ENCODE measurements at places on chromosomes 5 and 9. TPM values are rescaled to one million over a fixed set of nuclear protein-coding genes. Genes with fewer than 3 reads are reported as not detected.

The EGFLAM gene
- total RNA-seq = 31.4 TPM

The PCDHA4 gene
- total RNA-seq = 0.23 TPM

The OR1N1 gene
- not detected for total RNA-seq

The CPLANE1 gene
- 7.9 TPM for total RNA-seq

The NTNG2 gene
- total RNA-seq = 0.18 TPM

GRCh38 chr9:33437898-33438297, 9.5 kb downstream of the AQP3 start:
- no peak overlapping the region for H3K4me3 ChIP-seq
- H3K27ac ChIP-seq = no peak overlapping the region
- no peaks in the 10 kb centered on the region for H3K36me3 ChIP-seq
- no peak for DNase-seq
- no peaks in the 10 kb centered on the region for H3K27me3 ChIP-seq

DNA sequence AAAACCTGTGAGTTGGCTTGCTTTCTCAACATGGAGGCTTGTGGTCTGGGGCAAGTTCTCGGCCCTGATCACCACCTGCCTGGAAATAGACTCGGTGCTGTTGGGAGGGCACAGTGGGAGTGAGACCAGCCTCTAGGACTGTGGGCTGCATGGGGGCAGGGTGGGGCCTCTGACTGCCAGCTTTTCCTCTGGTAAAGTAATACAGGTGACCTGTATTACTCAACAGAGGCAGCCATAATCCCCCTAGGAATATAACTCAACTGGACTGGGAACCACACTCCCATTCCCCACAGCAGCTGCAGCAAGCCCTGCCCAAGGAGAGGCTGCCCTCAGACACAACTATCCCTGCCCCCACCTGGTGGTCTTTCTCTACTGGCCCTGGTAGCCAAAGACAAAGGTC, 72.8 kb downstream of the C9orf153 start:
- H3K4me1 ChIP-seq = no peaks in the 10 kb centered on the region
- H3K27me3 ChIP-seq = no peaks in the 10 kb centered on the region
- no peak for DNase-seq
- no peak overlapping the region for H3K27ac ChIP-seq

DNA sequence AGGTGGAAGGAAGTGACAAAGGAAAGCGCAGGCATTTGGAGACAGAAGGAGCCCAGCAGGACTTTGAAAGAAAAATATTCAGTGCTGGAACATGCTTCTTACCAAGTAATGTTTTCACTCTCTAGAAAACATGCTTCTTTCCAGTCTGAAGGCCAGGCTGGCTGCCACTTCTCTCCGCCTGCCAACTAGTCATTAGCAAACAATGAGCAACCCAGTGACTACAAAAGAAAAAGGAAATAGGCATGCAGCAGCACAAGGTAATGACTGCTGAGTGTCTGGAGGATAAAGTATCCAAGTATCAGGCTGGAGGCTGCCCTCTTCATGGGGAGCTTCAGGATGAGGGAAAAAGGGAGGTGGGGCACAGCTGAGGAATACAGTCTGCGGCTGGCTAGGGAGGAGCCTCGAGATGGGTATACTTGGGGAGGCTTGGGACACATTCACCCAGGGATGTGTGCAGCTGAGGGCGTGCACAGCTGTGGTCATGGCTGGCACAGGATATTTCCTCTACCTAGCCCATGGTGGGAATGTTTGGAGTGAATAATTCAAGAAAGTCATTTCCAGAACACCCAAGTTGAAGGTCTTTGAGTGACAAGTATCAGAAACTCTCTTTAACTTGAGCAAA, 161.5 kb upstream of the KIF2A start:
- no peak overlapping the region for H3K4me3 ChIP-seq
- no peaks in the 10 kb centered on the region for H3K27me3 ChIP-seq
- H3K27ac ChIP-seq = no peak overlapping the region

DNA sequence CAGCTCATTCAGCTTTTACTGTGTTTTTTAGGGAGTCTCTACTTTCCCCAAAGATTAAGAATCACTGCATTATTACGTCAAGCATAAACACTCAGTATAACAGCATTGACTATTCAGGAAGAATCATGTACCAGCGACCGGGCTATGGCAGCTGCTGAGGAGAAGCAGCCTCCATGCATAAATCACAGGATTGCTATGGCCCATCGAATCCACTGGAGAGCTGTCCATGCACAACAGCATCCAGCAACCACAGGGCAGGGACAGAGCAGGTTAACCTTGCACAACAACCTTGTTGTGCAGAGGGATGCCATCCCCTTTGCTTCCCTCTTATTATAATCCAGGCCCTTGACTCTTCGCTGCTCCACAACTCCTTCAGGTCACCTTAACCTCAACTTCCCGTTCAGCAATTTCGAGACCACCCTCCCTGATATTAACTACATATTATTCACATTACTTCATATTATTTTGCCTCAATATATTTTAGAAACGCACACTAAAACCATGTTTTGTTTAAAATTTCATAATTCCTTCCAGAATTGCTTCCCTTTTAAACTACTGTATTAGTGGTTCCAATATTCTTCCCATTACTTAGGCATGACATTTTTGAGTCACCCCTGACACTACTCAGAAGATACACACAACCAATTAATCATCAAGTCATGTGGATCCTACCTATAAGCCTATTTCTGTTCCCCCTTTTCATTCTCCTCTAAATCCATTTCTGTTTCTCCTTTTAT, 991 bp downstream of the IARS1 start:
- no peak for DNase-seq
- peaks cover 25% of the 10 kb centered on the region for H3K36me3 ChIP-seq
- H3K27ac ChIP-seq = peak overlapping the region; percentile 81
- H3K4me3 ChIP-seq = peak overlapping the region; percentile 79
- H3K4me1 ChIP-seq = peaks cover 20% of the 10 kb centered on the region

DNA sequence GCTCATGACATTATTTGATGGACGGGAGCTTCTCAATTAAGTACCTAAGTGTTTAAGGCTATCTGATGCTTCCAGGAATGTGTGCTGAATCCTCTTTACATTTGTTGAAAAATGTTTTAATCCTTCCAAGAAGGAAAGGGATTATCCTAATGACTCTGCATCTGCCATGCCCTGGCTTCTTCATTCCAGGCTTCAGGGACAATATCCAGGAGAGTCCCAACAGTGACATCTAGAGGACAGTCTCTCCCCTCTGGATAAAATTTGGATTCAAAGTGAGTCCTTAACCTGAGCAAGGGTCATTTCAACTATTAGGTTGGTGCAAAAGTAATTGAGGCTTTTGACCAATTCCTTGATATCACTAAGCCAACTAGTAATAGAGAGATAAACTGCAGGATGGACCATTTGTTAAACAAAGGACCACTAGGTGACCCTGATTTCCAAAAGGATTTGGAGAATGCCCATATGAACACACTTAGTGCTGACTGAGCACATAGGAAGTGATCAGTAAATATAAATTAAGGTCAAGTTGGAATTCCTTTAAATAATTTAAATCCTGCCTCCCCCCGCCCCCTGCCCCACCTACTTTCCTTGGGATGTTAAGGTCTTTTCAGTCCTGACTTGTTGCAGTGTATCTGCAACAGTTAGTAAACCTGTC, 19.1 kb downstream of the TNFSF8 start:
- no peak for DNase-seq
- H3K27me3 ChIP-seq = no peaks in the 10 kb centered on the region
- no peak overlapping the region for H3K27ac ChIP-seq
- no peaks in the 10 kb centered on the region for H3K36me3 ChIP-seq
- H3K4me1 ChIP-seq = no peaks in the 10 kb centered on the region

DNA sequence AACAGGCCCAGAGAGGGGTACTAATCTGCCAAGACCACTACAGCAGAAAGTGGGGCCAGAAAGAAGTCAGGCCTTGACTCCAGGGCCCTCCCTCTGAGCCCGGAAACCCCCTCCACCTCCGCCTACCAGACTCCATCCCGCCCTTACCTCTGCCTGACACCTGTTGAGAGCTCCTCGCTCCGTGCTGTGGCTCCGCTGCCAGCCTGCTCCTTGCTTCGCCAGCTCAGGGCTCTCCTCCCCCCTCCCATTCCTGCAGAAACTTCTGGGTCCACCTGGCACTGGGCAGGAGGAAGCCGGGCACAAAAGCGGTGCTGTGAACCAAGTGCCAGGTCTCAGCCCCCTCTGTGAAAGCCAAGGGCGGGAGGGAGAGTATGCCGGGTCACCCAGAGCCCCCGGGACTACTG, 6.4 kb upstream of the ST6GALNAC6 start:
- H3K4me1 ChIP-seq = peaks cover 14% of the 10 kb centered on the region
- no peak overlapping the region for H3K4me3 ChIP-seq
- H3K27ac ChIP-seq = peak overlapping the region; percentile 69
- peaks cover 17% of the 10 kb centered on the region for H3K36me3 ChIP-seq

- H3K4me3 ChIP-seq = no peak overlapping the region
- H3K4me1 ChIP-seq = peaks cover 45% of the 10 kb centered on the region
- H3K27me3 ChIP-seq = no peaks in the 10 kb centered on the region
- DNase-seq = no peak
- H3K27ac ChIP-seq = no peak overlapping the region
Measured at GRCh38 chr5:138793575-138793974, 40.4 kb downstream of the CTNNA1 start.

Data from gastrocnemius medialis (tissue), 4 donors.